Astrocyte of the cerebellum (primary cell): ENCODE measurements at places on chromosomes 2 and 18.

GRCh38 chr2:168009900-168010299 lies 237.5 kb downstream of the STK39 start:
- DNase-seq, result no peak

GRCh38 chr2:10071595-10071994 lies 8.6 kb downstream of the CYS1 start:
- DNase-seq, result no peak

DNA sequence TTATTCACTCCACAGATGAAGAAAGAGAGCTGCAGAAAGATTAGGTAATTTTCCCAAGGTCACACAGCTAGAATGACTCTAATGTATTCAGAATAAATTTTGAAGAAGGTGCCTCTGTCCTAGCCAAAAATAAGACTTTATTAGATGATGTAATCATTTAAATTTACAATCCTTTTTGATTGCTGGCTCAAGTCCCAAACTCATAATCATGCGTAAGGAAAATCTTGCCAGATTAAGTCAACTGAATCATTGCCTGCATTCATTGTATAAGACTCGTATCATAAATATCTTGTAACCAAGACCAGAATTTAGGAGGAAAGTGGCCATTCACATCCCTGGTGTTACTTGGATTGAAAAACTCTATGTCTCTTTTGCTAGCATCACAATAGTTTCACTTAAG lies 53.1 kb upstream of the STK39 start:
- peak; percentile 18 for DNase-seq

DNA sequence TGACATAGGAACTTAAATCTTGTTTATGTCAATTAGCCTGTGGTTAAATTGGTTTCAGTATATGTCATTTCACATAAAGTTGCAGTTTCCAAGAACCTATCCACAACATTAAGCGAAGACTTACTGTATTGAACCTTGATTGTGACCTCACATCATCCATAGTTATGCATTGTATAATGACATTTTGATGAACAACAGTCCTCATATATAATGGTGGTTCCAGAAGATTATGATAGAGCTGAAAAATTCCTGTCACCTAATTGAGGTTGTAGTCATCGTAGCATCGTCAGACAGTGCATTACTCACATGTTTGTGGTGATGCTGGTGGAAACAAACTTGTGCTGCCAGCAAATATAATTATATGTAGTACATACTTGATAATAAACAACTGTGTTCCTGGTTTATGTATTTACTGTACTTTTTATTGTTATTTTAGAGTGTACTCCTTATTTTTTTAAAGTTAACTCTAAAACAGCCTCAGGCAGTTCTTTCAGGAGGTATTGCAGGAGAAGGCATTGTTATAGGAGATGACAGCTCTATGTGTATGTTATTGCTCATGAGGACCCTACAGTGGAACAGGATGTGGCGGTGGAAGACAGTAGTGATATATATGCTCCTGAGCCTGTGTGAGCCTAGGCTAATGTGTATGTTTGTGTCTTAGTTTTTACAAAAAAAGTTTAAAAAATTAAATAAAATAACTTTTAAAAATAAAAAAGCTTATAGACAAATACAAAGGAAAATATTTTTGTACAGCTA lies 56.6 kb downstream of the UBE2E3 start:
- DNase-seq, result peak; percentile 49

- no peak for DNase-seq
These were observed 276.9 kb upstream of the CHAC2 start for GRCh38 chr2:53490659-53491058.
